Osteoblast (primary cell): ENCODE measurements at places on chromosomes 1 and 21. TPM values are rescaled to one million over a fixed set of nuclear protein-coding genes. Genes with fewer than 3 reads are reported as not detected.

GRCh38 chr1:28580722-28581530 is 11.1 kb upstream of the RAB42 start:
- no peaks in the 10 kb centered on the region for H3K27me3 ChIP-seq
- H3K4me1 ChIP-seq: peaks cover 25% of the 10 kb centered on the region
- H3K36me3 ChIP-seq: peaks cover 37% of the 10 kb centered on the region
- DNase-seq: peak; percentile 87
- peak overlapping the region; percentile 43 for H3K27ac ChIP-seq

GRCh38 chr1:12047120-12047876 is 15.8 kb upstream of the TNFRSF8 start:
- H3K4me1 ChIP-seq: peaks cover 19% of the 10 kb centered on the region
- peak; percentile 94 for DNase-seq
- H3K4me3 ChIP-seq: peak overlapping the region; percentile 46
- peak overlapping the region; percentile 23 for H3K27ac ChIP-seq
- H3K36me3 ChIP-seq: no peaks in the 10 kb centered on the region

- peaks cover 17% of the 10 kb centered on the region for H3K27me3 ChIP-seq
- no peak overlapping the region for H3K27ac ChIP-seq
- no peaks in the 10 kb centered on the region for H3K36me3 ChIP-seq
- peaks cover 43% of the 10 kb centered on the region for H3K4me1 ChIP-seq
- DNase-seq: peak; percentile 88
- no peak overlapping the region for H3K4me3 ChIP-seq
Measured at GRCh38 chr1:30807318-30808066, 49.9 kb upstream of the LAPTM5 start.

DNA sequence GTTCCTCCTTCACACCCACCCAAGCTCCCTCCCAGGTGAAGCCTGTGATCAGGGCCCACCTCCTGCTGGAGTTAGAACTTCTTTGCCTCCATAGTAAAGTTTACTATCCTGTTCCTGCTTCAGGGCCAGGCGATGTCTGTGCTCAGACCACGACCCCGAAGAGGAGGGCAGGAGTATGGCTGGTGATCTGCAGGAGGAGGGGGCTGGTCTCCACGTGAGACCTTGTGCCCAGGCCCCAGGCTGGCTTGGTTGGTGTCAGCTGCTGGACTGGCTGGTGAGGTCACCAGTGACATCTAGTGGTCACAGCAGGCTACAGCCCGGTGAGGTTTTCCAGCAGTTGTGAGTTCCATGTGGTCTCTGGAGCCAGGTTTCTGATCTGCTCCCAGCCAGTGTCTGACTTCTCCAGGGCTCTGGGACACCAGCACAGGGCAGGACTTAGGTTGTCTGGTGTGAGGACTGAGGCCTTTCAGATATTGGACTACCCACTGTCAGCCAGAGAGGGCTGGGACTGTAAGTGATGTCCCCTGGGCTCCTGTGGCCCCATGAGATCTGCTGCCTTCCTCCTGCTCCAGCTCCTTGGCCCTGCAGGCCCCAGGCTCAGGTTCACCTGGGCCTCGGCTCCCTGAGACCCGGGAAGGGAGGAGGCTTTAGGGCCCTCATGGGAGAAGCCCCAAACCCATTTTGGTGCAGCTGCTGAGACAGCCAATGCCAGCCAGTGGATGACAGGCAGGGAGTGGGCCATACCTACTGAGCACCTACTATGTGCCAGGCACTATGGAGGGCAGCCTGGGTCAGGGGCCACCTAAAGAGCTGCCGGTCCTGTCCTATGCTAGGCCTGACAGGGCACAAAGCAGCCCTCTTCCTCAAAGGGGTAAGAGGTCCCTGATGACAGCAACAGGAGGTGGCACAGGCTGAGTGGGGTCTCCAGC is 6.0 kb upstream of the UBL4B start:
- H3K4me1 ChIP-seq: peaks cover 17% of the 10 kb centered on the region
- H3K27ac ChIP-seq: no peak overlapping the region
- DNase-seq: peak; percentile 97
- H3K27me3 ChIP-seq: no peaks in the 10 kb centered on the region
- no peak overlapping the region for H3K4me3 ChIP-seq
- no peaks in the 10 kb centered on the region for H3K36me3 ChIP-seq

DNA sequence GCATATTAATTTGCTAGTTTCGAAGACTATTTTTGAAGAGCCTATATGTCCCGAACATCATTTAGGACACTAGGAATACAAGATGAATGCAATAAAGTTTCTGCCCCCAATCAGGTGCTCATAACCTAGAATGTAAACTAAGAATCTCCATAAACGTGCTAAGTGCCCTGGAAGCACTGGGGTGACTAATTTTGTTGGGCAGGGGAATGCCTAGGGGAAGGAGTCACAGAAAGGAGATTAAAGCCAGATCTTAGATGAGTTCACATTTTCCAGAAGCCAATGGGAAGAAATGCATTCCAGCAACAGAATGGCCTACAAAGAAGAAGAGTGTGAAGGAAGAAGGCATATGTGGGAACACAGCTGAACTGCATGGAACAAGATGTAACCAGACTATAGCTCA is 19.5 kb downstream of the SCYL3 start:
- H3K4me1 ChIP-seq: peaks cover 20% of the 10 kb centered on the region
- no peak overlapping the region for H3K4me3 ChIP-seq
- peaks cover 37% of the 10 kb centered on the region for H3K36me3 ChIP-seq
- H3K27me3 ChIP-seq: no peaks in the 10 kb centered on the region
- peak; percentile 93 for DNase-seq

DNA sequence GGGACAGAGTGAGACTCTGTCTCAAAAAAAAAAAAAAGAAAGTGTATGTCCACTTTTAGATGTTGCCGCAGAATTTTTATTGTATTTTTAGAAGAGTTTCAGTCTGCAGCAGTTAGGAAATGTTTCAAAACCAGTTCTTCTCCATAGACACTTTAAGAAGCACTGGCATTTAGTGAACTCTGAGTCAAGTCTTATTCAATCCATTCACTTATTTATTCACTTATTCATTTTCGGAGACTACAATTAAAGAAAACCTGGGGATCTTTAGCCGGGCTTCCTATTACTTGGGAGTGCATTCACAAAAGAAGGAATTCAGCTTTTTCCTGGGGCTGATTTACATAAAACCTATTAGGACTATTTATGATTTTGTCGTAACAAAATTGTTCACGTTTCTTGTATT is 12.3 kb downstream of the RCAN3 start:
- H3K4me3 ChIP-seq: no peak overlapping the region
- H3K36me3 ChIP-seq: no peaks in the 10 kb centered on the region
- DNase-seq: no peak
- H3K27ac ChIP-seq: no peak overlapping the region

DNA sequence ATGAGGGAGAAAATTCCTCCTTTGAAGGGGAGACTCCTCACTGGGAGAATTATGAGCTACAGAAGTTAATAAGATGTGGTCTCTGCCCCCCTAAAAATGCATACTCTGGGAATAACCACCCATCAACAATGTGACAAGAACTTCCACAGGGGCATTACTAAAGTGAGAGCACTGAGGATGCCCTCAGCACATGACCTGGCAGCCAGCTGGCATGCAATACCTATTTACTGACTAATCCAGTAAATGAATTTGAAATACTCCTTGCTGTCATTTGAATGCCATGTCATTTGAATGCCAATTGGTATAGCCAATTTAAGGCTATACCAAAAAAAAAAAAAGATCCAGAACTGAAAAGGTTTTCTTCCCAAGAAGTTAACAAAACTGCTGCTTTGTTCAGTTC is 30.8 kb downstream of the PLPP3 start:
- peaks cover 11% of the 10 kb centered on the region for H3K4me1 ChIP-seq
- H3K36me3 ChIP-seq: no peaks in the 10 kb centered on the region
- H3K27ac ChIP-seq: no peak overlapping the region
- no peak overlapping the region for H3K4me3 ChIP-seq

GRCh38 chr1:101394041-101394440 is 157.2 kb downstream of the S1PR1 start:
- H3K27ac ChIP-seq: no peak overlapping the region
- H3K36me3 ChIP-seq: no peaks in the 10 kb centered on the region
- no peak for DNase-seq

GRCh38 chr1:94276988-94277434 is 39.6 kb upstream of the ARHGAP29 start:
- no peak overlapping the region for H3K4me3 ChIP-seq
- DNase-seq: no peak
- H3K36me3 ChIP-seq: no peaks in the 10 kb centered on the region

DNA sequence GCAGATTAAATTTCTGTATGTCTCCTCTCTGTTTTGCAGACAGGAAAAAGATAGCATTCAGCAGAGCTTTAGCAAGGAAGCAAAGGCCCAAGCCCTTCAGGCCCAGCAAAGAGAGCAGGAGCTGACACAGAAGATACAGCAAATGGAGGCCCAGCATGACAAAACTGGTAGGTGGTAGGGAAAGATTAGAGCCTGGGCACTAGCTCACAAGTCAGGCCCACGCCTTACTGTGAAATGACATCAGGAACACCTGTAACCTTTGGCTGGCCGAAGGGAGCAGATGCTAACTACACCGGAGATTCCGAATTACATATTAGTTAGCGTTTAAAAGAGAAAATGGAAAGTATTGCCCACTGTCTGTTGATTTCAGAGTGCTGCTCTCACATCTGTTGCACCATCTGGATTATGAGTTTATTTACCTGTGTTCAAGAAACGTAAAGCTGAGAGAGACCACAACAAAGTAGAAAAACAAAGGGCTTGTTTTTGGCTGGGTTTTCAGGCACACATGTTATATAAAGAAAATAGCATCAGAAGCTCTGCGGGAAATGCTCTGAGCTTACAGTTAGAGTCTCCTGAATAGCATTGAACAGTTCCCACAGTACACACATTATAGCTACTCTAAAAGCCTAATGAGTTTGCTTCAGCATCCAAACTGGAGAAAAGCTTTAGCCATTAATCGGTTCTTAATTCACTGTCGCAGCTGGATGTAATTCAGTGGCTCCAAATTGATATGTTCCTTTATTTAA is 160.0 kb downstream of the SDCCAG8 start:
- no peak overlapping the region for H3K4me3 ChIP-seq
- no peak for DNase-seq
- H3K4me1 ChIP-seq: peaks cover 4% of the 10 kb centered on the region
- H3K27me3 ChIP-seq: no peaks in the 10 kb centered on the region

DNA sequence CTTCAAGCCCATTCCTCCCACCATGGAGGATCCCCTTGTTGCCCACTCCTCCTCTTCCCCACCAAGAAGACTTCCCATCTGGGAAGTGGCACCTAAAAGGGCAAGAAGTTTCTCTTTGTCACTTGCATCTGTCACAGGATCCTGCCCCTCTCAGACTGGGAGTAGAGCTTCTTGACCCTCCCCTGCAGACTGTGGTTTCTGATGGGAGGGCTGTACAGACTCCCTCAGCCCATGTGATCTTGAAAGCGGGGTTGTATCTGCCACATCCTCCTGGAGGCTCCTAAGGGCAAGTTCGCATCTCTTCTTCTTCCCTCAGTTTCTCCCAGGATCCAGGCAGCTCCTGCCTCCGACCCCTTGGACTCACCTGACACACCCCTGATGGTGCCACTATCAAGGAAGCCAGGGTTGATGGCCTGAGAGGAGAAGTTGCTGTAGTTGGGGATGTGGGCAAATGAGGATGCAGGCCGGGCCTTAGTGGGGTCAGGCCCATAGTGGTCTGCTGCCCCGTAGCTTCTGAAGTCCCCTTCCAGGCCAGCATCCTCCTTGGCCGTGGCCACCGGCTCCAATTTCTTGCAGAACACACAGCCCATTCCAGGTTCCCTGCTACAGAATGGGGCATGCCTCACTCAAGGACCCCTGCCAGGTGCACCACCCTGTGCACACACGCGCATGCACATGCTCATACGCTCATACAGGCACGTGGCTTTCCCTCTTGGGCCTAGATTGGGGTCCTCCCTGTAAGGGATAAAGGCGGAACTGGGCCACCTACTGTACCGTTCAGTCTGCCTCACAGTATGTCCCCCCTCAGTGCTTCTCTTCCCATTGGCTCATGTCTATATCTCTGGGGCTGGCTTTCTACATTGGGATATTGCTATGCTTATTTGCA is 11.4 kb downstream of the FGR start:
- no peak overlapping the region for H3K27ac ChIP-seq
- peaks cover 4% of the 10 kb centered on the region for H3K4me1 ChIP-seq
- H3K27me3 ChIP-seq: no peaks in the 10 kb centered on the region

DNA sequence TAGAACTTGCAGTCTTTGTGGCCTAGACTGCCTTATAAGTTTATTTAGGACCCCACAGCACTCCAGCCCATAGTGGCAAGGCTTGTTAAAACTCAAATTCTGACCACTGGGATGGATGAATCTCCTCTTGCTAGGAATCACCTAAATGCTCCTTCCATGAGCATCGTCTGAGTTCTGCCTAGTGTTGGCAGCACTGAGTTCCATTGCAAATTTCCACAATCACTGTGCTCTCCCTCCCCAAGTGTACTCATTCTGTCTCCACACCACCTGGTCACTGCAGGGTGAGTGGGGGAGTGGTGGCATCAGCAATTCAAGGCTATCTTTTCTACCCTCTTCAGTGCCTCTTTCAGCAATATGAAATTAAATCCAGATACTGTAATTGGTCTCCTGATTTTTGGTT is 46.7 kb upstream of the PTBP2 start:
- H3K27ac ChIP-seq: no peak overlapping the region
- H3K4me3 ChIP-seq: no peak overlapping the region
- H3K4me1 ChIP-seq: peaks cover 7% of the 10 kb centered on the region
- no peaks in the 10 kb centered on the region for H3K27me3 ChIP-seq
- DNase-seq: no peak
- H3K36me3 ChIP-seq: no peaks in the 10 kb centered on the region

DNA sequence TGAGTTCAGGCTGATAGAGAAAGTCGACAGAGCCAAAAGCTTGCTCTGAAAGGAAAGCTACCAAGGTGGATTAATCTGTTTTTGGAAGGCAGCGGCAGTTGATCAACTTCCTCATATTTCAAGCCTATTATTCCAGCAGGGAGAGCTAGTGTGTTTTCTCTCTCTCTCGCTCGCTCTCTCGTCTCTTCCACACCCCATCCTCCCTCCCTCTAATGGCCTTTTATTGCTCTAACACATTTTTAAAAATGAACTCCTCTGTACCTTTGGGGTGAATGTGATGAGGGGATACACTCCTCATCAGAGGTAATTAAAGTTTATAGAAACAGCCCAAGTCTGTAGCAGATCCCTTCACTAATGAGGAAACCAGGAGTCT is 126.4 kb downstream of the CLIC6 start:
- no peak for DNase-seq
- no peaks in the 10 kb centered on the region for H3K27me3 ChIP-seq
- peak overlapping the region; percentile 85 for H3K27ac ChIP-seq
- H3K4me3 ChIP-seq: no peak overlapping the region
- H3K4me1 ChIP-seq: peaks cover 30% of the 10 kb centered on the region
- H3K36me3 ChIP-seq: peaks cover 94% of the 10 kb centered on the region

GRCh38 chr1:35264035-35264434 is 4.5 kb upstream of the ZMYM4 start:
- peaks cover 12% of the 10 kb centered on the region for H3K4me1 ChIP-seq
- H3K36me3 ChIP-seq: no peaks in the 10 kb centered on the region
- H3K27ac ChIP-seq: no peak overlapping the region

GRCh38 chr1:47701741-47702515 is 264.1 kb downstream of the FOXD2 start:
- no peak overlapping the region for H3K4me3 ChIP-seq
- peaks cover 3% of the 10 kb centered on the region for H3K4me1 ChIP-seq
- H3K27ac ChIP-seq: no peak overlapping the region
- H3K27me3 ChIP-seq: peaks cover 4% of the 10 kb centered on the region
- no peaks in the 10 kb centered on the region for H3K36me3 ChIP-seq
- DNase-seq: no peak

- no peaks in the 10 kb centered on the region for H3K4me1 ChIP-seq
- no peak overlapping the region for H3K4me3 ChIP-seq
- DNase-seq: no peak
- H3K27ac ChIP-seq: no peak overlapping the region
- H3K36me3 ChIP-seq: peaks cover 25% of the 10 kb centered on the region
- no peaks in the 10 kb centered on the region for H3K27me3 ChIP-seq
Measured at GRCh38 chr1:167949785-167950184, 12.9 kb upstream of the MPC2 start.

OR14K1 gene
- total RNA-seq: 0.36 TPM in 1 of 2 replicates, not detected in the other

ANGPTL3 gene
- under 0.01 TPM in 1 of 2 replicates, not detected in the other for total RNA-seq

KIAA0040 gene
- 0.59 and 1.1 TPM in 2 replicates for total RNA-seq

LAD1 gene
- not detected in 2 replicates for total RNA-seq

DMBX1 gene
- total RNA-seq: not detected in 2 replicates

KCNH1 gene
- total RNA-seq: 28.9 and 41.3 TPM in 2 replicates

LYPD8 gene
- total RNA-seq: not detected in 2 replicates

PIGR gene
- total RNA-seq: not detected in 2 replicates
